Transverse colon (tissue), 4 donors: ENCODE measurements at places on chromosomes 7 and 10. TPM values are rescaled to one million over a fixed set of nuclear protein-coding genes. Genes with fewer than 3 reads are reported as not detected.

- no peak for DNase-seq
Observed at GRCh38 chr10:78684947-78685346, 383.8 kb upstream of the ZMIZ1 start.

- peak; percentile 42 for DNase-seq
Observed at GRCh38 chr10:110460111-110460809, 37.4 kb upstream of the DUSP5 start.

DNA sequence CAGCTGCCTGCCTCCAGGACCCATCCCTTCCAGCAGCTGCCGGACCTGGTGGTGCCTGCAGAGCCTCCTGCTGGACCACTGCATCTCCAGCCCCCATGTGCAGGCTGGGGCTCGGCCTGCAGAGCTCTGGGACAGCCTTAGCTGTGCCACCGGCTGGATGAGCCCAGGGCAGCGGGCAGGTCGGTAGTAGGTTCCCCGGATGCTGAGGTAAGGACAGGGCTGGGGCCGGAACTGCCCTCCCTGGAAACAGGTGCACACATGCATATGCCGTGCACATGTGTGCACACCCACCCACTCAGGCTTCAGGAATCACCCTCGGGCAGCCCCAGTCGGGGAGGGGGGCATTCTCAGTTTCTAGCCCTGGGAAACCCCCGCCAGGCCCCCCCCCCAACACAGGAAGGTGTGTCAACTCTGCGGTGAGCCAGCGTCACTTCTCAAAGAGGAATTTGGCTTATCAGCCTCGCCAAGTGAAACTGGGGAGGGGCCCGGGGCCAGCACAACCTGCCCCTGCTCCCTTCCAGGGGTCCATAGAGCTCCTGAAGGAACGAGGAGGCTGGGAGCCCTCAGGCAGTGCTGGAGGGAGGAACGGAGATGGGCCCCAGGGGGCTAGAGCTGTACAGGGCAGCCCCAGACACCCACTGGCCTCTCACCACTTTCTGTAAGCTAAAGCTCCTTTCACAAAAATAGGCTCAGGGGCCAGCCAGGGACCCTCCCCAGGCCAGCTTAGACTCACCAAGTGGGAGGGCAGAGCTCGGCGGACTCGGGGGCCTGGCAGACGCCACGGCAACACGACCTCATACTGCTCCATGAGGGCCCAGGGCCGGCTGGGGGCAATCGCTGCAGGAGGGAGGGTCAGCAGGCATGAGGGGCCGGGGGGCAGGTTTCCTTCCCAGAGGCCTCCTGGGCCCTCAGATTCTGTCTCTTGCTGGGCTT, 1.7 kb downstream of the ADAM8 start:
- peak; percentile 66 for DNase-seq

- no peak for DNase-seq
Observed at GRCh38 chr7:116911801-116912200, 41.5 kb upstream of the ST7 start.

DNA sequence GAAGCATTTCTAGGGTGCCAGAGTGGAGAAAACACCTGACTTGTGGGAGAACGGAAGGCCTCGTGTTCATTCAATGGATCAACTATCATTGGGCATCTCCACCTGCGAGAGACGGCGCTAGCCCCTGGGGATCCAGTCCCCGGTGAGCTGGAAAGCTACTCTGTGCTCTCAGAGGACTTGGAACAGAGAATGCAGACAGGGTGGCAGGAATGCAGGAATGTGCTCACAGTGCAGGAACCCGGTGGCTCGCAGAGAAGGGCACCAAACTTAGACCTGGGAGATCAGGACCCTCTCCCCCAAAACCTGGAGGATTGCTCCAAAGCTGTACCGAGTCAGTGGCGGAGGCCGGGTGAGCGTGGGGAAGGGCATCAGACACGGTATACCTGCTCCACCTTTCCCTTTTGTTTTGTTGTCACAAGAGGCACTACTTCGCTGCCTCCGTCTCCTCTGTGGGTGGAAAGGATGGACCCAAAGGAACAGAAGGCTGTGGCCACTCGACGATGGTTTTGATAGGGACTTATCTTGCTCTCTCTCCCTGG, 569.0 kb upstream of the C7orf33 start:
- no peak for DNase-seq

DNA sequence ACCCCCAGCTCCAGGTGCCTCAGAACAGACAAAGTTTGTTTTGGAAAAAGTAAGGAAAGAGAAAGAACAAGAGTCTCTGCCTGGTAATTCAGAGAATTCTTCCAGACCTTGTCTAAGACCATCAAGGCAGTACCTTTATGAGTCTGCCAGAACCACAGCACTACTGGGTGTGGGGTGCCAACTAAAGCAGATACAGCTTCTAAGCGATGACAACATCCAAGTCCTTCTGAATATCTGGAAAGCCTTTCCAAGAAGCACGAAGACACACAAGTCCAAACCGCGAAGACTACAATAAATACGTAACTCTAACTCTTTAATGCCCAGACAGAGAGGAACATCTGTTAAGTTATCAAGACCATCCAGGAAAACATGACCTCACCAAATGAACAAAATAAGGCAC, 94.3 kb downstream of the SIRT1 start:
- no peak for DNase-seq

GNAI1 gene
- total RNA-seq, result 35.2 TPM

FGFR2 gene
- 30.3 TPM for total RNA-seq

GTF2IRD1 gene
- 16.7 TPM for total RNA-seq

NKX2-3 gene
- 10.1 TPM for total RNA-seq

ZNF365 gene
- total RNA-seq, result not detected
